Right ventricle myocardium superior (tissue), 1 donor: ENCODE measurements at places on chromosomes 6 and 20. TPM values are rescaled to one million over a fixed set of nuclear protein-coding genes. Genes with fewer than 3 reads are reported as not detected.

DNA sequence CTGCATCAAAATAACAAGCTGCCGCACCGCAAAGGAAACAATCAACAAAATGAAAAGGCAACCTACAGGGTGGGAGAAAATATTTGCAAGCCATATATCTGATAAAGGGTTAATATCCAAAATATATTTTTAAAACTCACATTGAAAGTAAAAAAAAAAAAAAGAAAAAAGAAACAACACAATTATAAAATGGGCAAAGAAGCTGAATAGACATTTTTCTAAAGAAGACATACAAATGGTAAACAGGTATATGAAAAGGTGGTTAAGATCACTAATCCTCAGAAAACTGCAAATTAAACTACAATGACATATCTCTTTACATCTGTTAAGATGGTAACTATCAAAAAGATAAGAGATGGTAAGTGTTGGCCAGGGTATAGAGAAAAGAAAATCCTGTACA lies 105.4 kb upstream of the LY86 start:
- no peak for DNase-seq

- DNase-seq: no peak
Measured at GRCh38 chr6:37648465-37649330, 49.0 kb downstream of the MDGA1 start.

Gene GTSF1L
- total RNA-seq: not detected

DNA sequence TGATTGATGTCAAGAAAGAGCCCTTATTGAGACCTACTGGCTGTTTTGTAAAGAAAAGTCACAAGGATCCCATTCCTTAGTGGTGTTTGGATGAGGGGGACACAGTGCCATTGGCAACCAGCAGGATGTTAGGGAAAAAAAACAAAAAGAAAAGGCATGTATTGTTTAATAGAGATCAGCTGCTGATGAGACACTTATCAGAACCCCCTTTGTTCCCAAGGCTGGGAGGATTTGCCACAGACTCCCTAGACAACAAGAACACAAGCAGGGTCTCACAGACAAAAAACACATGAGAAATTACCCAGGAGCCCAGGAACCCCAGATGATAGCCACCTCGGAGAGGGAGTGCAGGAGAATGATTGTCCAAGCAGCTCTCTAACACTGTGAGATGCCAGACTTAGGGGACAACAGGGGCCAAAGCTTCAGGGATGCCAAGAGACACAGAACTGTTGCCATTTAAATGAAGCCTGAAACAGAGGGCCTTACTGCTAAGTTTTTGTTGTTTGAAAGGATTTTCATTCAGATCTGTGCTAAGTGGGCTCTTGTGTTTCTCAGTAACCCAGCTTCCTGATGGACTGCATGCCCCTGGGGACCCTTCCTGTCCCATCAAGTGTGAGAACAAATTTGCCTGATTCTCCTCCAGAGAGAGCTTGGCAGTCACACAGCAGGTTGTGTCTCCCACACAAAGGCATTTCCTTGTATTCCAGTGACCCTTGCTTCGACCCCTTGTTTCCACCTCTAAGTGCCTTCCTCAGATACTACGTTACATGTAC lies 48.7 kb upstream of the HEY2 start:
- DNase-seq: no peak

- no peak for DNase-seq
Measured at GRCh38 chr20:14307956-14308355, 29.5 kb downstream of the FLRT3 start.

Gene GFOD1
- 46.2 TPM for total RNA-seq

Gene ZNF318
- 10.2 TPM for total RNA-seq

DNA sequence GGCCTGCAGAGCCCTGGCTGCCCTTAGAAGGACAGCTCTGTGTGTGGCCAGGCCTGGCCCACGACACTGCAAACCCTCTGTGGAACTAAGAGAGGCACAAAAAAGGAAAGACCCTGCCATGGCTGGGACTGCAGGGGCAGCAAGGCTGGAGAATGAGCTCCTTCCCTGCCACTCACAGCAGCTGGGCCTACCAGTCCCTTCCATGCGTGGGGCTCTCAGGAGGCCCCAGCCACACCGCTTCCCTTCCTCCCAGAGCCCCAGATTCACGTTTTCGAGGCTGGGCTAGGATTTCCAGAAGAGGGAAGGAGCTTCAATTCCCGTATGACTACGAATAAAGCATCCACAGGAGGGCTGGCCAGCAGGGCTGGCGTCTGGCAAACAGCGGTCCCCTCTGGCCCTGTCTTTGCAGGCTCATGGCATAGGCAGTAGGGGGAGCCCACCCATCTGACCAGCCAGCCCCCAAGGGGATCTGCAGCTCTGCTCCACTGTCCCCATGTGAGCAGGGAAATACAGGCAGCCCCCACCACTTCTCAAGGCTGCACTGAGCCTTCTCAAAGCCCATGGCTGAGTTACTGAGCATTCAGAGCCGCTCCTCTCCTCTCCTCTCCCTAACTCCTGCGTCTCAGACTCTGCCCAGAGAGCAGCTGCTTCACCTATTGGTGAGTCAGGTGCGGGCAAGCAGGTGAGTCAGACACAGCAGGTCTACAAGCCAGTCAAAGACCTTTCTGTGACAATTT lies 53.1 kb downstream of the NINL start:
- no peak for DNase-seq
